Body of pancreas (tissue), 4 donors: ENCODE measurements at places on chromosomes 11 and 22. TPM values are rescaled to one million over a fixed set of nuclear protein-coding genes. Genes with fewer than 3 reads are reported as not detected.

DNA sequence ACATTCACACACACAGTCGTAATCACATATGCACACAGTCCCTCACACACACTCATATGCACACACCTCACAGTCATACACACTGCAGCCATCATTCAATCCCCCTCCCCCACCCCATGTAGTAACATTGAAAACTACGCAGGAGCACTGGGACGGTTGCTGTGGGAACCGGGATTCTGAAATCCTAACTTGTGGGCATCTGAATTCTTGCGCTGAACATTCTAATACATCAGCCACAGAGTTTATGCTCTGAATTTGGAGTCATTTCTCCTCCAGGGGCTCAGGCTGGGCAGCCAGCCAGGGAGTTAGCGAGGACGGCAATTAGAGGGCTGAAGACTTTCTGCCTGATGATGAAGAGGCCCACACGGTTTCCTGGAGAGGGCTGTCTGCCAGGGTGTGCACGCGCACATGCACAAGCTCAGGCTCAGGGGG lies 32.7 kb downstream of the CD6 start:
- H3K4me1 ChIP-seq = peaks cover 16% of the 10 kb centered on the region
- H3K27ac ChIP-seq = no peak overlapping the region
- no peak for DNase-seq
- no peaks in the 10 kb centered on the region for H3K36me3 ChIP-seq

DNA sequence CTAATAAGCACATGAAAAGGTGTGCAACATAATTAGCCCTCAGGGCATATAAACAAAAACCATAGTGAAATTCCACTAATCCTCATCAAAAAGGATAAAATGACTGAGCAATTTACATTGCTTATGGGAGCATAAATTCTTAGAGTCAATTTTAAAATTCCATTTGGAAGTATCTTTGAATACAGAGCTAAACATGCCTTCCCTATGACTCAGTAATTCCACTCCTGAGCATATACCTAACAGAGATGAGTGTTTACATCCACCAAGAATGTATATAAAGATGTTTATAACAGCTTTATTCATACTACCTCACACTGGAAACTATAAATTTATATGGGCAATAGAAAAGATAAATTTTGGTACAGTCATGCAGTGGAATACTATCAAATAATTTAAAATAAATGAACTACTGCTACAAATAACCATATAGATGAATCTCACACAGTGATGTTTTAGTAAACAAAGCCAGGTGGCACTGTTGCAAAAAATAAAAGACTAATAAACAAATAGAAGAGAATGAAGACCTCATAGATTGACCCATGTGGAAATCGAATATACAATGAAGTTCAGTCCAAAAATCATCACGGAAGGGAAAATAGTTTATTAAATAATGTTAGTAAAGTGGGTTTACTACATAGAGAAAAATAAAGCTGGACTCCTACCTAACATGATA lies 8.2 kb upstream of the OR2D2 start:
- H3K36me3 ChIP-seq = no peaks in the 10 kb centered on the region
- no peak for DNase-seq
- H3K27ac ChIP-seq = no peak overlapping the region
- H3K4me3 ChIP-seq = no peak overlapping the region
- no peaks in the 10 kb centered on the region for H3K27me3 ChIP-seq
- no peaks in the 10 kb centered on the region for H3K4me1 ChIP-seq

- no peaks in the 10 kb centered on the region for H3K36me3 ChIP-seq
- no peak for DNase-seq
- peaks cover 4% of the 10 kb centered on the region for H3K4me1 ChIP-seq
These were observed 22.2 kb downstream of the ASRGL1 start for GRCh38 chr11:62359475-62359874.

The ZNF280B gene
- 1.0 TPM for total RNA-seq

- no peak overlapping the region for H3K4me3 ChIP-seq
- DNase-seq = no peak
- H3K36me3 ChIP-seq = no peaks in the 10 kb centered on the region
- H3K27ac ChIP-seq = no peak overlapping the region
- no peaks in the 10 kb centered on the region for H3K4me1 ChIP-seq
These were observed 56.9 kb upstream of the PRR5 start for GRCh38 chr22:44645083-44645482.

GRCh38 chr11:43907028-43907975 lies 26.7 kb downstream of the ALKBH3 start:
- no peak overlapping the region for H3K27ac ChIP-seq
- no peaks in the 10 kb centered on the region for H3K27me3 ChIP-seq
- no peaks in the 10 kb centered on the region for H3K4me1 ChIP-seq
- no peak overlapping the region for H3K4me3 ChIP-seq

DNA sequence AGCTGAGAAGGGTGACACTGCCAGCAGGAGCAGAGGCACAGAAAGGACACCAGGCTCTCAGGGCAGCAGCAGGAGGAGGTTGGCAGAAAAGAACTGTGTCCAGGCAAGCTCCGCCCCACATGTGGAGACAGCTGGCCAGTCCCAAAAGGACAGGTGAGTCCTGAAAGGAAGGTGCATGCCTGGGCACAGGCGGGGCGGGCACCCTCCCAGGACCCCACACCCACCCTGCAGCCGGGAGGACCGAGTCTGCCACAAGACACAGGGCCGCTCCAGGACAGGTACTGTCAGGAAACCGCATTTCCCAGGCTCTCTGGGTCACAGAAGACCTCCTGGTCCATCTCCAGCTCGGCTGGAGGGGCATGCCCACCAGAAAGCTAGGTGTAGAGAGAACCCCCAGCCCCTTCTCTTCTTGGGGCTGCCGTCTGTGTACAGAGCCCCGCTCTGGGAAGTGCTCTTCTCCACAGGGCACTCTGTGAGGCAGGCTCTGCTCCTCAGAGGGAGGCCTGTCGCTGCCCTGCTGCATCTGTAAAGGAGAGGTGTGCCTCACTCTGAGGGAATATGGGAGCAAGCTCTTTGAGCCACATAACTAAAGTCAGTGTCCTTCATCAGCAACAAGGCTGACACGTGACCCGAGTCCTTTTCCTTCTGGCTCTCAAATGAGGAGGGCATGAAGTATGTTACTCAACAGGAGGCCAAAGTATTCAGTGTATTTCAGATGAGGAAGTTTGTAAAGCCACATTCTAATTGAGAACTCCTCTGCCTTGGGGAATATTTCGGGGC lies 50.5 kb downstream of the CLTCL1 start:
- H3K27ac ChIP-seq = no peak overlapping the region
- no peak for DNase-seq
- H3K4me3 ChIP-seq = no peak overlapping the region
- H3K27me3 ChIP-seq = no peaks in the 10 kb centered on the region

GRCh38 chr22:49142296-49142695 lies 685.4 kb downstream of the BRD1 start:
- H3K4me1 ChIP-seq = no peaks in the 10 kb centered on the region
- no peak overlapping the region for H3K27ac ChIP-seq
- no peak overlapping the region for H3K4me3 ChIP-seq
- no peak for DNase-seq

The H19 gene
- 151 TPM for total RNA-seq

- H3K4me1 ChIP-seq = no peaks in the 10 kb centered on the region
- H3K27me3 ChIP-seq = no peaks in the 10 kb centered on the region
- DNase-seq = no peak
- H3K4me3 ChIP-seq = no peak overlapping the region
- H3K27ac ChIP-seq = no peak overlapping the region
These were observed 264.2 kb downstream of the GRM5 start for GRCh38 chr11:88801484-88802123.

- no peaks in the 10 kb centered on the region for H3K27me3 ChIP-seq
- H3K27ac ChIP-seq = no peak overlapping the region
- no peak overlapping the region for H3K4me3 ChIP-seq
- DNase-seq = no peak
- H3K36me3 ChIP-seq = no peaks in the 10 kb centered on the region
- H3K4me1 ChIP-seq = no peaks in the 10 kb centered on the region
These were observed 138.5 kb downstream of the SWAP70 start for GRCh38 chr11:9802291-9802861.

DNA sequence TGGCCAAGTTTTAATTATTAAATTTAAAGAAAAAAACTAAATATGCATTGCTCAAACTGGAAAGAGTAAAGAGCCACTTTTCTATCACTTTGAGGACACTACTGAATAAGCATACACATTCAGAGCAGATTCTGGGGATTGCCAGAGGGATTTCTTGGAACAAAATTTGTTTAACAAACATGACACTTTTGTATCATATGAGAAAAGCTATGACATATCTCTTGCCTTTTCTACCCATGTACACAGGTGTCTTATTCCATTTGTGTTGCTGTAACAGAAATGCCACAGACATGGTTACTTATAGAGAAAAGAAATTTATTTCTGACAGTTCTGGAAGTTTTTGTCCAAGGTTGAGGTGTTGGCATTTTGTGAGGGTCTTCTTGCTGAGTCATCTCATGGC lies 13.5 kb upstream of the USP28 start:
- no peak overlapping the region for H3K27ac ChIP-seq
- no peaks in the 10 kb centered on the region for H3K36me3 ChIP-seq
- H3K4me3 ChIP-seq = no peak overlapping the region
- DNase-seq = no peak

DNA sequence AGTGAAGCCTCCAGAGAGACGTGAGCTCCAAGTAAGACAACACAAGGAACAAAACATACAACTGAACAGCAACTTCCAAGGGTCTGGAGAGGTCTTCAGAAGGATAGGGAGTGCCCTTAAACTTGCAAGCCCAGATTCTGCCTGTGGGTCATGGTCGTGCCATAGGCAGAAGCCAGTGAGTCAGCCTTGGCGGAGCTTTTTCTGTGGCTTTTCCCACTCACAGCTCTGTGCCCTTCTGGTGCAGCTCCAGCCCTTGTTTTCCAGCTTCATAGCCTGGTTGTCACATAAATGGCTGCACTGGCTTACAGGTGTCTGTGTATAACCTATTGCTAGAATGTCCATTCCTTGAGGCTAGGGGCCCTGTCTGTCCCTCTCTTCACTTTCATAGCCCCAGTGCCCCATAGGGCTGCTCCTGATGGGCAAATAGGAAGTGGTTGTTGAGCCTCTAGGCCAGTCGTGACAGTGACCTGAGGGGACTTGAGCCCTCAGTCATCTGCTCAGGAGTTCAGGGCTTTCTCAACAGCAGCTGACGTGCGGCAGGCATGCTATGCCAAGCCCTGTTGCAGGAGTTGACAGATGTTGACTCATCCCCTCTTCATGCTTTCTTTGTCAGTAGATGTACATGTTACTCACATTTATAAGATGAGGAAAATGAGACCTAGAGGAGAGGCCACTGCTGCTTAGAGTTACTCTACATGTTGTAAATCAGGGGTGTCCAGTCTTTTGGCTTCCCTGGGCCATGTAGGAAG lies 7.4 kb downstream of the MED15 start:
- H3K27me3 ChIP-seq = no peaks in the 10 kb centered on the region
- DNase-seq = no peak
- H3K4me3 ChIP-seq = no peak overlapping the region
- H3K4me1 ChIP-seq = peaks cover 22% of the 10 kb centered on the region
- H3K36me3 ChIP-seq = no peaks in the 10 kb centered on the region
- no peak overlapping the region for H3K27ac ChIP-seq

- H3K27ac ChIP-seq = peak overlapping the region; percentile 18
- peak; percentile 65 for DNase-seq
- H3K4me1 ChIP-seq = peaks cover 25% of the 10 kb centered on the region
- H3K4me3 ChIP-seq = peak overlapping the region; percentile 4
- no peaks in the 10 kb centered on the region for H3K27me3 ChIP-seq
These were observed 889 bp downstream of the PLAAT4 start for GRCh38 chr11:63537293-63538101.

The OR2D2 gene
- total RNA-seq = 0.78 TPM

The PNPLA5 gene
- total RNA-seq = not detected

- H3K36me3 ChIP-seq = no peaks in the 10 kb centered on the region
- H3K4me3 ChIP-seq = no peak overlapping the region
- H3K27me3 ChIP-seq = no peaks in the 10 kb centered on the region
- no peak for DNase-seq
These were observed 325.7 kb downstream of the SOX6 start for GRCh38 chr11:16030664-16031063.

- no peaks in the 10 kb centered on the region for H3K36me3 ChIP-seq
- H3K27ac ChIP-seq = no peak overlapping the region
- H3K4me1 ChIP-seq = no peaks in the 10 kb centered on the region
These were observed 21.1 kb upstream of the IGLL5 start for GRCh38 chr22:22866381-22867111.

GRCh38 chr22:43974028-43974545 lies 18.8 kb downstream of the SAMM50 start:
- no peak for DNase-seq
- no peak overlapping the region for H3K4me3 ChIP-seq
- H3K36me3 ChIP-seq = peaks cover 22% of the 10 kb centered on the region
- peaks cover 6% of the 10 kb centered on the region for H3K4me1 ChIP-seq

- no peak overlapping the region for H3K27ac ChIP-seq
- H3K36me3 ChIP-seq = no peaks in the 10 kb centered on the region
- H3K4me1 ChIP-seq = no peaks in the 10 kb centered on the region
- no peaks in the 10 kb centered on the region for H3K27me3 ChIP-seq
- DNase-seq = no peak
These were observed 55.8 kb downstream of the ELFN2 start for GRCh38 chr22:37371491-37371890.

The KCNE3 gene
- total RNA-seq = 7.6 TPM

DNA sequence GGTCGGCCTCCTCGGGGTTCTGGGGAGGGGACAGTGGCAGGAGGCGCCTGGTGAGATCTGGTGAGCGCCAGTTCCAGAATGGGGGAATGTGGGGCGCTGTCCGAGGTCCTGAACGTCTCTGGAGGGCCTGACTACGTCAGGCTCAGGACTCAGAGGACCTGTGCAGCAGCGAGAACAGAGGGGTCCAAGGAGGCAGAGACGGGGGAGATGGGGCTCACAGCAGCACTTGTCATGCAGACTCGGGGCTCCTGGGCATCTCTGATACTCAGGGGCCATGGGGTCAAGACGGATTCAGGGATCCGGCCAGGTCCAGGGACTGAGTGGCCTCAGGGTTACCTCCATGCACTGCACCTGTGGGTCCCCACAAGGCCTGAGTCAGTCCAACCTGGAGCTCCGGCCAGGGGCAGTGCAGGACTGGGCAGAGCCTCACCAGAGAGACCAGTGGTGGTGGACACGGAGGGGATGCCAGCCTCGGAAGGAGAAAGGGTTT lies 92.2 kb downstream of the BRD1 start:
- H3K27ac ChIP-seq = no peak overlapping the region
- no peaks in the 10 kb centered on the region for H3K4me1 ChIP-seq
- H3K4me3 ChIP-seq = no peak overlapping the region
- no peak for DNase-seq

GRCh38 chr11:86509588-86509974 lies 134.9 kb downstream of the CCDC81 start:
- no peak overlapping the region for H3K4me3 ChIP-seq
- H3K36me3 ChIP-seq = no peaks in the 10 kb centered on the region
- H3K27ac ChIP-seq = no peak overlapping the region
- H3K4me1 ChIP-seq = peaks cover 13% of the 10 kb centered on the region
- no peaks in the 10 kb centered on the region for H3K27me3 ChIP-seq

- peak within 1 kb of the TSS; percentile 89 for H3K27ac ChIP-seq
- peak within 1 kb of the TSS; percentile 34 for H3K4me3 ChIP-seq
- DNase-seq = peak; percentile 74
These were observed at the start of gene CLCF1 for GRCh38 chr11:67372993-67373647. TSS of gene CLCF1 (minus strand) at chr11:67373598. CDS start at chr11:67373539, 59 bp downstream.

The SORL1 gene
- 26.5 TPM for total RNA-seq

GRCh38 chr22:20750461-20751184 lies 23.3 kb upstream of the SERPIND1 start:
- H3K4me3 ChIP-seq = no peak overlapping the region
- peak; percentile 69 for DNase-seq
- no peaks in the 10 kb centered on the region for H3K36me3 ChIP-seq
- H3K27ac ChIP-seq = no peak overlapping the region
- H3K4me1 ChIP-seq = no peaks in the 10 kb centered on the region
- H3K27me3 ChIP-seq = no peaks in the 10 kb centered on the region
